ENCODE measurements at places on chromosomes 6 and 20.

GRCh38 chr6:122788663-122789181 is 336 bp upstream of the SMPDL3A start:
- no peak for DNase-seq

DNA sequence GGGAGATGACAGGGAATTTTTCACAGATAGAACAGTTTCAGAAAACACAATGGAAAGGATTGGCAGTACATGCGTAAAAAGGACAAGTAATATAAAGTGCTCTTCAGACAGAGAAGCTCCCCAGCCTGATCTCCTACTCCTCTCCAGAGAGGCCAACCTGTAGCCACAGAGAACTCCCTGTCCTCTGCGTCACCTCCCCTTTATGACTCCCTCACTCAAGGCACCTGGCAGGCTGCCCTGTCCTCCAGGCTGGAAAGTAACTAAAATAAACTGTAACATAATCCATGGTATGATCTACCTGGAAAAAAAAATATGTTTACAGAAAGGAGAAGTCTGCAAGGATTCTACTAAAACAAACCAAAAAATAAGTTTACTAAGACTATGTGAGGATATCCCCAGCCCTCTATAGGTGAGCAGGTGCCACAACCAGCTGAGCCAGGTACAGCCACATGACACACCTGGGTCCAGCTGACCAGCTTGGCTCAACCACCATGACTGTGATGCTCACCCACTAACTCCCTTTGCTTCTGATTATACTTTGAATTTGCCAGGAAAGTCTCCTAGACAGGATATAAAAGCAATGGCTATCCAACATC is 29.2 kb downstream of the MBOAT1 start:
- DNase-seq = no peak

GRCh38 chr6:40912158-40912946 is 126.7 kb downstream of the UNC5CL start:
- DNase-seq = no peak

- DNase-seq = no peak
Measured at GRCh38 chr6:151087861-151088598, 151.7 kb upstream of the AKAP12 start.

GRCh38 chr20:62603021-62603906 is 39.0 kb upstream of the SLCO4A1 start:
- peak; percentile 22 for DNase-seq

- DNase-seq = no peak
Measured at GRCh38 chr6:109073344-109074132, 21.1 kb downstream of the SESN1 start.

GRCh38 chr6:107423474-107423990 is 35.8 kb downstream of the PDSS2 start:
- no peak for DNase-seq

- DNase-seq = no peak
Measured at GRCh38 chr6:69900869-69901268, 34.5 kb downstream of the COL19A1 start.

DNA sequence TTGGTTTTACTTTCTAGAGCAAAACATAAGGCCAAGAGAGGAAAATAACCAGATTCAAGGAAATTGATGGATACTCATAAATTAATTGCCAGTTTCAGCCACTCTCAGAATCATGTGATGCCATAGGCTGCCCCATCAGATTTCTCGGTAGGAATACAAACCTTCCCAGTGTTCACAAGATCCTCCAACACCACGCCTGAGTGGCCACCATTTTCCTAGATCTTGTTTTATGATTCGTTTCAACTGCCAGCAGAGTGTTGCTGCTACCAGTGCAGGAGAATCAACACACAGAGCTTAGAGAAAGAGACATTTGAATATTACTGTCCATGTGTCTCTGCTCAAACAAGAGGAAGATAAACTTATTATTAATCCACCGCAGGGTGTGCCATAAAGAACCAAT is 434.2 kb upstream of the CDH4 start:
- DNase-seq = no peak

GRCh38 chr6:15264902-15265761 is 19.3 kb downstream of the JARID2 start:
- no peak for DNase-seq

- DNase-seq = no peak
Measured at GRCh38 chr6:57329933-57330332, 12.5 kb downstream of the PRIM2 start.

DNA sequence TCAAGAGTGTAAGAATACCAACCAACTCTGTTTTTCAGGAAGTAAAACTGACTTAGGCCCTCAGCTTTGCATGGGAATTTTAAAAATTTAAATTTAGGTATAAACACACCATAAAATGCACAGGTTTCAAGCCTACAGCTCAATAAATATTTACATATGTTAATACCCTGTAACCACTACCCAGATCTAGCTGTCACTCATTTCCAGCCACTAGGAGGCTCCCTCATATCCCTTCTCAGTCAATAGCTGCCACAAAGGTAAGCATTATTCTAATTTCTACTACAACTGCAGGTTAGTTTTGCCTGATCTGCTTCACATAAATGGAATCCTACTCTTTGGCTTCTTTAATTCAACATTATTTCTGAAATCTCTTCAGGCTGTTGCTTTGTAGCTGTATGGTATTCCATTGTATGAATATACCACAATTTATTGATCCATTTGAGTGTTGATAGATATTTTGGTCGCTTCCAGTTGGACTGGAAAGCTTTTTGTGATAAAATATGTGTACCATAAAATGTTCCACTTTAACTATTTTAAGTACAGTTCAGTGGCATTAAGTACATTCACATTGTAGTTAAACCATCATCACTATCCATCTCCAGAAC is 32.5 kb upstream of the MEI4 start:
- no peak for DNase-seq

DNA sequence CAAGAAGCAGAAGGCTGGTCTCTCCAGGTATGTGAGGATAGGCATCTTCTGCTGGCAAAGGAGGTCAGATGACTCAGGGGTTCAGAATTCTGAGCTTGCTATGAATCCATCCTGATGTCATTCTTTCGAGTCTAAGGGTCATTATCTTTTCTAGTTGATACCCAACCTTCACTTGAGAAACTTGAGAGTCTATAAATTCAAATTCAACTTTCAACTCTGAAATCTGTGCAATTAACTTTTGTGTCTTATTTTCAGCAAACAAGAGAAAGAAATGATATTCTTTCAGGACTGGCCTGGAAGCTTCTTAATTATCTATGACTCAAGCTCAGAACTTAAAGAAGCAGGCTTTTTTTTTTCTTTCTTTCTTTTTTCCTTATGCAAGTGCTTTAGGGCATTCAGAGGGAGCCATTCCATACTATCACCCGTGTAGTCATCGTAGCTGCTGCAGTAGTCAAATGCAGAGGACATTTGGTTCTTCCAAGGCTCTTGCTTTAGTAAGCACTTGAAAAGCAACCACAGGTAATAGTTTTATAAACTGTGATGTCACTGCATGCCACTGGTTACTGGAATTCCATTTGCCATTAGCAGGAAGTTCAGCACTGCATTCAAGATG is 93.0 kb downstream of the ADTRP start:
- no peak for DNase-seq

- DNase-seq = no peak
Measured at GRCh38 chr6:167501831-167502385, 177.0 kb downstream of the TTLL2 start.
